NCI-H2171 treated with DMSO at 0.1 percent for 48 hours (cell line): ENCODE measurements at places on chromosomes 1 and 21.
A peak's percentile ranks its signal among the peaks of the same experiment; 100 is the strongest.

GRCh38 chr1:223140611-223141405, 2.2 kb downstream of the TLR5 start:
- DNase-seq: peak; percentile 27

DNA sequence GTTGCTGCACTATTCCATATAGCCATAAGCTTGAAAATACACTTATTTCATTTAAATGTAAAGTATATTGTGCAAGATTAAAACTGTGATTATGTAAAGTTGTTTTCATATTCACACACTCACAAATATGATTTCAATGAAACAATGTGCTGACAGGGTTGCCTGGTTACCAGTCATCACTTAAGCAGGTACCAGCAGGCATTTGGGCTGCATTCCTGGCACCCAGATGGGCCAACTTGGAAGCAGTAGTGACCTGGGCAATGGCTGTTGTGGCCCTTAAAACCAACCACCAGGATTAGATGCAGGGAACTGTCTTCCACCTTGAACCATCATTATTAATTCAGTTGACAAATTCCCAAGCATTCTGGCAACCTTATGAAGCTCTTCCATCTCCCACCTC, 45.0 kb upstream of the RASAL2 start:
- no peak for DNase-seq

DNA sequence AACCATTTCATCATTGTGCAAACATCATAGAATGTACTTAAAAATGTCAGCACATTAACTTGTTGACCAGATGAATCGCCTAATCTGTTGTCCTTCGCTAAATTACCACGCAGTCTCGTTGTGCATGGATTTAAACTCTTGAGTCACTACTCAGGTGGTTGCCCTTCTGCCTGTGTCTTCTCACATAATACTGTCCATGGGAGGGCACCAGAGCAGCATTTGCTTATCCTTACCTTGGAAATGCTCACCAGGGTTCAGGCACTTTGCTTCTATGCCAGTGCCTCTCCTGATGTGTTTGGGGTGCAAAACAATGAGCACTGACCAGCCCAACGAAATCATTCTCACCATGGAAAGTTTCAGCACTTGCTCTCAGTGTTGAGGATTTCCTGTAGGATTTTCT, 559.9 kb downstream of the RWDD3 start:
- DNase-seq: no peak

GRCh38 chr1:220527908-220528678, at the start of gene MARK1:
Gene MARK1 (plus strand): TSS chr1:220528136. CDS start chr1:220528823, 687 bp downstream.
- peak; percentile 71 for DNase-seq

GRCh38 chr1:203558064-203558760, 64.3 kb downstream of the OPTC start:
- no peak for DNase-seq

GRCh38 chr1:61097317-61097716, 15.0 kb downstream of the NFIA start:
- no peak for DNase-seq
